ENCODE measurements at places on chromosomes 11 and 22. TPM values are rescaled to one million over a fixed set of nuclear protein-coding genes. Genes with fewer than 3 reads are reported as not detected.

Gene PGA3
- 1.3 TPM for total RNA-seq

Gene TMEM45B
- total RNA-seq = 13.8 TPM

Gene TRIM48
- total RNA-seq = not detected

Gene TLCD5
- total RNA-seq = 3.5 TPM

Gene CENPM
- total RNA-seq = 2.3 TPM

Gene RASL10A
- total RNA-seq = 0.83 TPM

DNA sequence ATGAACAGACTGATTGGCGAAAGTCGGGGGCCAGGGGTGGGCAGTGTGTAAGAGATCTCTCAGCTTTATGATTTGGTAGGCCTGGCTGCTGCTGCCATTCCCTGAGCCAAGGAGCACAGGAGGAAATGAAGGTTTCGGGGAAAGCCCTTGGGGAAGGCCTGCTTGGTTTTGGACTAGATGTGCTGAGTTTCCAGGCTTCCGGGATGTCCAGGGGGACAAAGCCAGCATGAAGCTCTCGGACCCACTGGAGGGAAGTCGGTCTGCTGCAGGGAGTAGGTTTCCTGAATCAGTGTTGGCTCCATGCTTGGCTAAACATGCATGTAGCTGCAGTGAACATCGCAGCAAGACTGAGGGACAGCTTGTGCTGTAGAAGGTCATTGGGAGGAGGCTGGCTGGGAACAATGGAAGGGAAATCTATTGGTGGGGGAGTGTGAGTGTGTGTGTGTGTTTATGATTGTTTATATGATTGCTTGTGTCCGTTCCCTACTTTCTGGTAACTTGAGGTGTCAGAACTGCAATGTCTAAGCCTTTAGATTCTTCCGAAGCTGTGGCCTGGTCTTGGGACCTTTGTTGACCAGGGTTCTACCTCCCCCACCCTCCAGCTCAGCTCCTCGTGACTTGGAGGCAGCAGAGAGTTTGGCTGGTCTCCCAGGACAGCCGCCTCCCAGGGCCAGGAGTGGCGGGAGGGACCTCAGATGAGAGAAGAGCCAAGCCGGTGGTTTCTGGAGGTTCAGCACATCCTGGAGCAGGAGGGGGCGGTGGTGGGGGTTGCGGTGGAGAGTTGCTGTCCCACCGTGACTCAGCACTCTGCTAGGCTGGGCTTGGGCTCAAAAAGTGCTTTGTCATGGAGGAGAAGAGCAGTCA is 4.0 kb upstream of the FTH1 start:
- H3K4me1 ChIP-seq = peaks cover 83% of the 10 kb centered on the region
- H3K36me3 ChIP-seq = no peaks in the 10 kb centered on the region
- no peaks in the 10 kb centered on the region for H3K27me3 ChIP-seq
- H3K27ac ChIP-seq = peak overlapping the region; percentile 97
- DNase-seq = peak; percentile 96

DNA sequence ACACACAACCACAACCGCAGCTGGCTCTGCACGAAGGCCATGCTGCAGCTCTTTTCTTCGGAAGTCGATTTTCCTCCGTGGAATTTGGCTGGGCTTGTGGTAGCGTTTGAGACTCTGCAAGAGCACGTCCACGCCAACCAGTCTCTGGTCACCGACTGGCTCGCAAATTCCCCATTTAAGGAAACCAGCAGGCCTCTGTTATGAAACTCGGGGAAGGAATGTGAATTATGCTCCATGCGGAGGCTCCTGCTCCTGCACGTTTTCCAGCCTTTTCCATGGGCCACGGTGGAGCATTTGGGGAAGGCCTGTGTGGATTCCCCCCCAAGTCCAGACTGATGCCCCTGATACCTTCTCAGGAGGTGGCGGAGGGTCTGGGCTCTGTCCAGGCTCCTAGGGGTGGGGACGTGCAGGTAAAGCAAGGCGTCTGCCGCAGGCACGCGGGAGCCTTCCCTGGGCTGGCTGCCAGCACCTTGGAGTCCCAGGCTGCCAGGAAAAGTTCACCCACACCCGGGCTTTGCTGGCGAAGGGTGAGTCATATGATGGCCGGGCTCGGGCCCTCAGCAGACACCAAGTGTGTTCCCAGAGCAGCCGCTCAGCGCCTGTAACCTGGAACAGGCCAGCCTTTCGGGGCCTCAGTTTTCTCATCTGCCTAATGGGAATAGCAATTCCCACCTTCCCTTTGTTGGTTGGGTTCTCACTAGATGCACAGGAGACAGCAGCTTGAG is 41.9 kb downstream of the LRP5 start:
- peak; percentile 91 for DNase-seq
- H3K4me1 ChIP-seq = peaks cover 47% of the 10 kb centered on the region
- H3K27ac ChIP-seq = peak overlapping the region; percentile 74
- H3K36me3 ChIP-seq = peaks cover 14% of the 10 kb centered on the region

GRCh38 chr11:13679768-13680167 is 11.3 kb downstream of the FAR1 start:
- no peak for DNase-seq
- no peak overlapping the region for H3K4me3 ChIP-seq
- H3K36me3 ChIP-seq = no peaks in the 10 kb centered on the region
- H3K4me1 ChIP-seq = peaks cover 45% of the 10 kb centered on the region

- no peaks in the 10 kb centered on the region for H3K36me3 ChIP-seq
- no peaks in the 10 kb centered on the region for H3K27me3 ChIP-seq
- H3K4me3 ChIP-seq = no peak overlapping the region
- H3K27ac ChIP-seq = no peak overlapping the region
Observed at GRCh38 chr22:17334983-17335382, 34.3 kb upstream of the CECR2 start.

DNA sequence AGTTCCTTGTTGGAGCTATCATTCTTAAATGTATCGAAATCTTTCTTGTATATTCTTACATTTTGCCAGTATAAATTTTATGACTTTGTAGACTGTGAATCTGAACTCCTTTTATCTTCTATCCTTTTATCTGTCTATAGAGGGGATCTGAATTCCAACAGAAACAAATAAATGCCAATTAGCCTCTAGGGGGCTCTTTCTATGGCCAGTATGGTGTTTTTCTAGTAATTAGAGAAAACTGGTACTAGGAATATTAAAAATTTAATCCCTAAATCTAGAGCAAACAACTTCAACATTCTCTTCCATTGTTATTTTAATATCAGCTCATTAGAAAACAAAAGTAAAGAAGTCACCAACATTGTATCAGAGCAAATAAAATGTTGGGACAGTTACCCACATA is 21.5 kb upstream of the CAT start:
- no peak overlapping the region for H3K27ac ChIP-seq
- DNase-seq = no peak
- H3K4me3 ChIP-seq = no peak overlapping the region
- H3K27me3 ChIP-seq = no peaks in the 10 kb centered on the region

GRCh38 chr11:114622858-114623257 is 27.3 kb upstream of the NXPE4 start:
- no peak overlapping the region for H3K27ac ChIP-seq
- H3K27me3 ChIP-seq = no peaks in the 10 kb centered on the region
- no peaks in the 10 kb centered on the region for H3K4me1 ChIP-seq

DNA sequence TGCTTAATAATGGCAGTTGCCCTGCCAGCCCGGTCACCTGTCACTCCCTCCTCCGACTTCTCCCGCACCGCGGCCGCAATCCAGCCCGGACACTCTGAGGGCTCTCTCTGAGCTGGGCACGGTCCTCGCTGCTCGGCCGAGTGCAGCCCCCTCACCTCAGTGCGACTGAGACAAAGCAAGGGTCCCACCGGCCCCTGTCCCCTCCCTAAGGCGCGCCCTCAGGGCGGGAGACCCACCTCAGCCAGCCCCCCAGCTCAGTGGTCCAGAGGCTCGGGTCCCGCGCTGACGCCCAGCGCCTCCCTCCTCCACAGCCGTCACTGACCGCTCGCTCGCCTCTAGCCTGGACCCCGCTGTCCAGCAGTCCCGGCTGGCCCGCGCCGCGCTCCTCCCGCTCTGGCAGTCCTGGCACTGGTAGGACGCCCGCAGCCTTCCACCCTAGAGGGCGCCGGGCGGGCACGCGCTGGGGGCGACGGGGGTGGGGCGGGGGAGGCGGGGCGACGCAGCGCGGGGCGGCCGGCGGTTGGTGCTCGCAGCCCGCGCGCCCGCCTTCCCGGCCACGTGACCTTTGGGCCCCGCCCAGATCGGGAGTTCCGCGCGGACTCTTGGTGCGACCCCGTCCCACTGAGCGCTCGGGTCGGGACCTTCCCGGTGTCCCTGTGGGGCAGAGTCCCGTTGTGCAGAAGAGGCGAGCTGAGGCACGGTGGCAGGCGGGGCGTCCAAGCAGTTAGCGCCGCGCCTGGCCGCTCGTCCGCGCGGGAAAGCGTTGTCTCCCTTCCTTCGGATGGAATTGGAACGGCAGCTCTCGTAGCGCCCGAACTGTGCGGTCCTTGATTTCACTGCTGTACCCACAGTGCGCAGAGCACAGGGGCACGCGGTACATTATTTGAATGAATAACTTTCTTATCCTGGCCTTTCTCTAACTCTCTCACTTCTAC is 7.8 kb upstream of the L3MBTL2 start:
- H3K4me1 ChIP-seq = peaks cover 19% of the 10 kb centered on the region
- peak overlapping the region; percentile 77 for H3K27ac ChIP-seq
- peak; percentile 89 for DNase-seq
- no peaks in the 10 kb centered on the region for H3K27me3 ChIP-seq
